Stimulated activated CD4-positive, alpha-beta T cell treated with anti-CD3 and anti-CD28 coated beads, Interleukin-4, amount 100 ng/mL, for 48 hours (primary cell): ENCODE measurements at places on chromosomes 5 and 9.

GRCh38 chr9:975740-976257, 656 bp upstream of the DMRT3 start:
- no peak for DNase-seq

DNA sequence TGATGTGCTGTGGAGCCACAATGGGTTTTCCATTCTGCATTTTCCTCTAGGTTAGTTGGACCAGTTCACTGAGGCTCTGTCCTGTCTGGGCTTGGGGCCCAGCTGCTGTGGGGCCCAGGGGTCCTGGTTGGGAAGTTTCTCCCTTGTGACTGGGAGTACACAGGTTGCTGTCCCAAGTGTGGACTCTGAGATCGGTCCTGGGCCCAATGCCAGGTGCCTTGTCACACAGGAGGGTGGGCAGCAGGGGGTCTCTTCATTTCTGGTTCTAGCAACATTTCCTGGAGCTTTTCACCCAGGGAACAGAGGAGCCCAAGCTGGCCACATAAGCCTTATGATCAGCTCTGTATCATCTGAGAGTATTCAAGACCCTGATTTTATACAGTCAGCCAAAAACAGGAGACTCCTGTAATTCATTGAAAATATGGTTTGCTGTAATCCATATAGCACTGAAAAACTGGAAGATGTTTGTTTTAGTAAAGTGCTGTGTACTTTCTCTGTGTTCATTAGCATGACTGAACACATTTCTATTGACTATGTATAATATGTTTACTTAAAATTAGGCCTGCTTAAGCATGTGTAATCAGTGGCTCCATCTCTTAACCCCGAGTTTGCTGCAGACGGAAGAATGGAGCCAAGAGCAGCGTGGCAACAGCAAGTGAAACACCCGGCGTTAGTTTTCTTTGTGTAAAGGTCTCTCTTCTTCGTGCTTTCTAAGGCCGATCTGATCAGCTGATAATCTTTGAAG, 62.5 kb downstream of the MVB12B start:
- no peak for DNase-seq

GRCh38 chr9:77013206-77013931, 6.1 kb upstream of the FOXB2 start:
- no peak for DNase-seq

- no peak for DNase-seq
Observed at GRCh38 chr9:133004999-133005760, 25.6 kb upstream of the GTF3C5 start.

DNA sequence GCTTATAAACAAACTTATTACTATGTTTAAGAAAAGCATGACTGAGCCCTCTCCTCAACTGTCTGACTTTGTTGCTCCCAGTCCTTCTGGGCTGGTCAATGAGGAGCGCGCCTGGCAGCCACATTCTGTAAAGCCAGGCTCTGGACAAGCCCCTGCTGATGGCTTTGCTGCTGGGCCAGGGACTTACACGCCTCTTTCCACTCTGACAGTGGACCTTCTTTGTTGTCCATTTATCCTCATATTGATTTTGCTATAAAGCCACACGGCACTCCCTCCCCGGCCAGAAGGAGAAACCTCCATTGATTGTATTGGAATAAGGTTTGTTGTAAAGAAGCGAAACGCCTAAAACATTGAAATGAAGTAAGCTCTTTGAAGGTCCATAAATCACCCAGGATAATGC, 50.6 kb downstream of the C5orf15 start:
- DNase-seq, result no peak

GRCh38 chr5:123033157-123033671, 3.3 kb downstream of the PPIC start:
- DNase-seq, result no peak

DNA sequence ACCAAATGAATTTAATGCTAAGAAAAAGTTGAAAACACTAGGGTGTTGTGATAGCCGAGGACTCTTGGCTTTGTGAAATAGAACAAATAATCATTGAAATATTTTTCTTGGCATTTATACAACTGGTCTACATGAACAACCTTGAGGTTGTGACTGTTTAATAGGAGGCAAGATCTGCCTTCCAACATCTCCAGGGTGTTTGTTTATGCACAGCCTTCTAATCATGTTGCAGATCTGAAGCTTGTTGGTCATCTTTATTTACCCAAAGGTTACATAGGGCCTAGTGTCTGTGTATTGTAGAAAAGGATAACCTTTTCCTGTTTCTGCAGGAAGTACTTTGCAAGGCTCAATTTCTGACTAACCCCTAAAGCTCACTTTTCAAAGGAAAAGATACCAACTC, 65.2 kb upstream of the RANBP3L start:
- no peak for DNase-seq

DNA sequence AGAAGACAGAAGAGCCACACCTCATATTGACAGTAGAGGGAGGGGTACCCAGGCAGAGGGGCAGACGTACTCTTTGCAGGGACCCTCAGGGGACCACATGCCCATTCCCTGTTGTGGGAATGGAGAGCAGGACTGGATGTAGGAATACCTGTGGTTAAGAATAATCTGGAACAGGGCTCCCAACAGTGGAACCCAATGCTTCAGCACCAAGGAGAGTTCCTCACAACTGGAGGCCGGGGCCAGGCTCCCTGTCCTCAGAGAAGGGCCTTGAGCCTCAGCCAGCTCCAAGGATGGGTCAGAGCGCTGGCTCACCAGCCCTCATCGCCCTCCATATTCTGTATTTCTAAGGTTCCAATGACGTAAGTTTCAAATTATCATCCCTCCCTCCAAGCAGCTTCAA, 7.4 kb upstream of the SHC3 start:
- DNase-seq, result no peak

DNA sequence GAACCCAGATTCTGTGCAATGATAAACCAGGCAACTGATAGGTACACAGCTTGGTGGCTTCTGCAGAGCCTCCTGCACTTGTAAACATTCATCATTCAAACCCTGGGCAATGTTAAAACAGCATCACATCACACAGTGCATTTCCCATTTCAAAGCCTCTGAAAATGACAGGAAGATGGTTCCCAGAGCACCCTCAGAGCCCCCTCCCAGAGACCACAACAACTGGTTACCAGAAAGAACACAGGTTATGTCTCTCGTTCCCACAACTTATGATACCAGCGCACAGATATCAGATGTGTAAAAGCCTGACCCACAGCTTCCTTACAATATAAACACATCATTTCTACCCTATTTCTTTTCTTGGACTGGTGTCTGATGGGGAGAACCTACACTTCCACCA, 248.7 kb downstream of the AUH start:
- DNase-seq, result no peak

GRCh38 chr5:19855931-19856330, 132.1 kb downstream of the CDH18 start:
- no peak for DNase-seq

- DNase-seq, result peak; percentile 28
Observed at GRCh38 chr5:40755093-40755406, 711 bp downstream of the TTC33 start.

GRCh38 chr9:4866239-4866969, 73.7 kb downstream of the RCL1 start:
- DNase-seq, result peak; percentile 6

DNA sequence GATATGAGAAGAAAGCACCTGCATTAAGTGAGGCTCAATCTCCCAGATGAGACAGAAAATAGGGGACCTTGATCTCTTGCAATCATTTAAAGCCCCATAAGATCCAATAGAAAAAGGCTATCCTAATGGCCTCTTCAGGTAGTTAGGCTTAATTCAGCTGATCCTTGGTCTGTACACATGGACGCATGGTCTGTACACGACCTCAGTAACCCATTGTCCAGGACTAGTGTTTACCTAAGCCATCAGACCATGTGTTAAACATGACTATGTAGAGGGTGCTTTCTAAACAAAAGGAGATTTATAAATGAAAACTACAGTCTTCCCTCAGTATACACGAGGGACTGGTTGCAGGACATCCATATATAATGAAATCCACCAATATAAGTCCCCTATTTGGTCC, 7.5 kb downstream of the MARCHF3 start:
- DNase-seq, result no peak

- no peak for DNase-seq
Observed at GRCh38 chr9:122936464-122936863, 4.4 kb upstream of the RABGAP1 start.

DNA sequence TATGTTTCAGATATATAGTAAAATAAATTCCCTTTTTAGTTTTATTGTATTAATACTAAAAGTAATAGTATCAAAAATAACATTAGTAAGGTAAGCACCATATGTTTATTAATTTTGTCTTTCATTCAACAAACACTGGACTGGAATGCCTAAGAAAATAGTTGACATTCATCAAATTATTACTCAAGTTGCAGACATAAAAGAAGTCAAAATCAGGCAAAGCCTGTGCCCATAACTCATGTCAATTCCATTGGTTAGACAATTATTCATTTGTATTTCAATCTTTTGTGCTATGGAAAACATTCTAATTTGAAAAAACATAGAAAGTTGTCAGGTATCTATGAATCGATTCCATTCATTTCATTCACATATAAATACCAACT, 158.9 kb downstream of the CEMIP2 start:
- no peak for DNase-seq

GRCh38 chr5:80181618-80182211, 74.1 kb downstream of the SERINC5 start:
- DNase-seq, result no peak

GRCh38 chr5:1732238-1732941, 67.2 kb downstream of the MRPL36 start:
- DNase-seq, result no peak

DNA sequence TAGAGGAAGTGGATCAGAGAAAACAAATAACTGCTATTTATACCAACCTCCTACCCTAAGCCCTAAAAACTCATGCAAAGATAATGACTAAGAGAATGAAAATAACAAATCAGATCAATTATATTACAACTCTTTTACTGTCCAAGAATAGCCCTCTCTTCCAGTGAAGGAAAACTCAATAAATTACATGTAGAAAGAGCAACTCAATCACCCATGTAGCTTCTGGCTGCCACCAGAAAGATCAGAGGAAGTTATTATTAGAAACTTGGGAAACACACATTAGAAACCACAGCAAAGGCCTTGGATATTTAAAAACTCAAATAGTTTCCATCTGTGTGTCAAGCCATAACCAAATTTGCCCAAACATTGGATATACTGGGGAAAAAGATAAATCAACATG, 134.0 kb upstream of the TARS1 start:
- DNase-seq, result no peak

DNA sequence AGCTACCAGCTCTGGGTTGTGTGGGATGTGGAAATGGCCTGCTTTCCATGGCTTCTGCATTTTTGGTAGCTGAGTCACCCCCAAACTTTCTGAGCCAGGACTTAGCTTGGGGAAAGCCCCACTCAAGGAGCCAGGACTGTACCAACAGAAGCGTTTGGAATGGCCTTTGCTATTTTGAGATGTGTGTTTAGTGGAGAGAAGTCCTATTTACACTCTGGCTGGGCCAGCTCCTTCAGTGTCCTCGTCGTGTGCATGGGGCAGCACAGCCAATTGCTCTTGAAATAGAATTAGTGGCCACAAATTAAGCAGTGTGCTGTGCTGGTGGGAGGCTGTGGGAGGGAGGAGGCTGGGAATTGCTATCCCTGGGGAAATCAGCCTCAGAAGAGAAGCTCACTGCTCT, 51.6 kb downstream of the ENTREP1 start:
- DNase-seq, result no peak

DNA sequence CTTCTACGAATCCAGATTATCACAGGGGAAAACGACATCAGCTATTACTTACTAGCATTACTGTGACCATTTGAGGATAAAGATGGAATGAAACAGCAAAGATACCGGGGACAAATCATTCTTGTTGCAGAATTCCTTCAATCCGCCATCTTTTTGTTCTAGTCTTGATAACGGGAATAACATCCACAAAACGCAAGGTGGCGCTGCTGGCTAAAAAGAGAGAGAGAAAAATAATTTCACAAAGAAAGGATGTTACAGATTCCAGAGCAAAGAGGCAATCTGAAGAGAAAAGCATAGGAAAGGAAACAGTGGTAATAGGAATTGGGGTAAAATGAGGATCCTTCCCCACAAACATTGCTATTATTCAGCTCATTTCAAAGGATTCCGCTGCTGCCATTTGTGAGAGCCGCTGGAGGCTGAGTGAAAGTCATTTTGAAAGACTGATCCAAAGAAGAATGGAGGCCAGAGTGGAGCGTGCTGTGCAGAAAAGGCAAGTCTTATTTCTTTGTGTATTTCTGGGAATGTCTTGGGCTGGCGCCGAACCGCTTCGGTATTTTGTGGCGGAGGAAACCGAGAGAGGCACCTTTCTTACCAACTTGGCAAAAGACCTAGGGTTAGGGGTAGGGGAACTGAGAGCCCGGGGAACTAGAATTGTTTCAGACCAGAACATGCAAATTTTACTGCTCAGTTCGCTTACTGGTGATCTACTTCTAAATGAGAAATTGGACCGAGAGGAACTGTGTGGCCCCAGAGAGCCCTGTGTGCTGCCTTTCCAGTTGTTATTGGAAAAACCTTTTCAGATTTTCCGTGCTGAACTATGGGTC, at the start of gene PCDHB7:
Gene PCDHB7, plus strand, starts transcription at position 264 of the 824 bp plus-strand sequence. Its CDS starts 192 bp downstream, at position 456.
- no peak for DNase-seq

- DNase-seq, result no peak
Observed at GRCh38 chr9:15157381-15157780, 149.6 kb downstream of the TTC39B start.

DNA sequence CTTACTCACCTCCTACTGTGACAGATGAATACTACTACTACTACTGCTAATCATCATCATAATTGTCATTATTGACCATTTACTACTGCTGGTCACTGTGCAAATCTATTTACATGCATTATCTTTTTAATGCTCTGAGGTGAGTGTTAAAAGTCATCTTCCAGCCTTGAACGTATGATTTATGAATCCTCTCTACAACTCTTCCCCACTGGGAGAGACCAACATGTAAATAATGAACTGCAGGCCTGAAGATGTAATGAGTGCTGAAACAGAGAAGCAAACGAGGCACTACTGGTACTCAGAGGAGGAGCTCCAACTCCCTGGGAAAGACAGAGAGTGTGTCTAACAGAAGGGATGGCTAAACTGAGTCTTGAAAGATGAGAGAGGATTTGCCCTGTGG, 95.4 kb downstream of the JAKMIP2 start:
- DNase-seq, result no peak

- no peak for DNase-seq
Observed at GRCh38 chr5:172436078-172436878, 18.0 kb downstream of the SH3PXD2B start.

GRCh38 chr5:13533833-13534232, 410.7 kb downstream of the DNAH5 start:
- DNase-seq, result no peak

- DNase-seq, result peak; percentile 34
Observed at GRCh38 chr5:144189800-144190429, 19.2 kb downstream of the KCTD16 start.

GRCh38 chr9:16425562-16426231, 444.8 kb downstream of the BNC2 start:
- no peak for DNase-seq

DNA sequence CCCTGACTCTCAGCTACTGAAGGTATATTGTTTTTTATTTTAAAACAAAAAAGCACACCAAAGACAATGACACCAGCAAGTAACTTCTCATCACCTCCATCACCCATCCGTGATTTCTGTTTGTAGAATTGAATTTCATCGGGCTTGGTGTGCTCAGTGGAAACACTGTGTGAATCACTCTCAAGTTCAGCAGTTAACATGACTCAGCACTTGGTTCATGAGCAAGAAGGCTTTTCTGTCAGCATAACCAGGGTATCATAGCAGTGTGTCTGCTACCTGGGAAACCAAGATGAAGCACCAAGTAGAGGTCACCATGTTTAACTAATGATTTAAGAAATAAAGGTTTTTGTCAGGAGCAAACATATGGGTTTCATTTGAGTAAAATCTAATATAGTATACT, 123.7 kb downstream of the INSYN2B start:
- DNase-seq, result no peak
